SK-N-SH (cell line): ENCODE measurements at places on chromosomes 11 and 22. TPM values are rescaled to one million over a fixed set of nuclear protein-coding genes. Genes with fewer than 3 reads are reported as not detected.

The NRXN2 gene
- polyA plus RNA-seq, result 0.15 TPM in 2 replicates

The SUN2 gene
- polyA plus RNA-seq, result 9.0 and 10.2 TPM in 2 replicates

The JHY gene
- 2.9 TPM in 2 replicates for polyA plus RNA-seq

The ASPHD2 gene
- 2.1 and 2.2 TPM in 2 replicates for polyA plus RNA-seq

The BAIAP2L2 gene
- polyA plus RNA-seq, result 0.13 and 0.16 TPM in 2 replicates

The TIGD3 gene
- polyA plus RNA-seq, result 0.34 and 0.41 TPM in 2 replicates

The EED gene
- 12.8 and 14.2 TPM in 2 replicates for polyA plus RNA-seq

The SCGB1D2 gene
- not detected in 2 replicates for polyA plus RNA-seq

The P2RY6 gene
- 0.15 and 0.16 TPM in 2 replicates for polyA plus RNA-seq

The OR8D4 gene
- polyA plus RNA-seq, result not detected in 2 replicates

The OR2AG2 gene
- polyA plus RNA-seq, result not detected in 2 replicates

The PVALB gene
- not detected in 2 replicates for polyA plus RNA-seq
